ENCODE measurements at places on chromosomes 16 and 17.

- no peak for DNase-seq
Observed at GRCh38 chr16:14300705-14301168, 229.6 kb downstream of the MRTFB start.

GRCh38 chr16:75083813-75084212 lies 32.8 kb downstream of the LDHD start:
- DNase-seq, result no peak

DNA sequence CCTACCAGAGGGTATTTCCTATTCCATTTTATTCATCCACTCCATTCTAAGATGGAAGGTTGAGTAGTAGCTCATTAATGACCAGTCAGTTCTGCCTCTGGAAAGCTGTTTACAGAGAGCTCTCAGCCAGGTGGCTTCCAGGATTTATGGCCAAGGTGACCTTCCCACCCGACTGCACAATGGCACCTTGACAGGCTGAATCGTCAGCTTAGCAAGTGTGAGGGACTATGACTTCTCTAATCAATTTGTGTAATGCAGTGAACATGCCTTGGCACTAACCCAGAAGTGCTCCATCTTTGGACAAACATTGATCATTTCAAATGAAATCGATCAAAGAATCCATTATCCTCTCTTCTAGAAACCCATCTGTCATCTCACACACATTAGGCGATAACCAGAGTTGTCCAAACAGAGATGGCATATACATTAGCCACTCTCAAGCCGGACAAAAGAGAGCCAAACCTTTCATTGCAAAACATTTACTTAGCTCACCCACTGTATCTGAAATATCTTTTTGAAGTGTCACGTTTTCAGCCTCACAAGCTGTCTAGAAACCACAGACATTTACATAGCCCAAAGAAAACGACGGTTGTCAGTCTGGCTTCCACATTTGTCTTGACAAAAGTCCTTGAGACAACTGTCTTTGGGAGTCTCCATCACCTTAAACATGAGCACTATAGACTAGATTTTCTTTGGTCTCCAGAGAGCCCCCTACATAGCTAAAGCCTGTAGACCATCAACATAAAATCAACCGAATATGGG lies 35.6 kb downstream of the CLEC3A start:
- DNase-seq, result no peak

DNA sequence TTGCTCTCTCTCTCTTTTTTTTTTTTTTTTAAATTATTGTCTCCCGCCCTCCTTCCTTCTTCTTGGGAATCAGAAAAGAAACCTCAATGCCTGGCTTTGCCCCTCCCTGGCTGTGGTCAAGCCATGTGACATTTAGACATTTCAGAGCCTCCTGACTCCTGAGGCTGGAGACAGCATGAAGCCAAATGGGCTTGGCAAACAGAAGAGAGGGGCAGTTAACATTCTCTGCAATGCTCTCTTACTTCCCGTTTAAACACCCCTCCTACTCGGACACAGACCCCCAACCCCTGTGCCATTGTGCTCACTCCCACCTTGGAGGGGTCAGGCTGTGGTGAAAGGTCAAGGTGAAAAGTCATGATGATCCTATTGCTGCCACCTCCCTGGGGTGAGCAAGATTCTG lies 14.7 kb upstream of the MEOX1 start:
- DNase-seq, result no peak

GRCh38 chr16:48300391-48300856 lies 53.1 kb upstream of the ABCC11 start:
- DNase-seq, result no peak

Measured in stimulated activated CD8-positive, alpha-beta memory T cell treated with anti-CD3 and anti-CD28 coated beads, Interleukin-4, amount 100 ng/mL, for 1 hour (primary cell).